ENCODE measurements at places on chromosomes 1 and 21.

DNA sequence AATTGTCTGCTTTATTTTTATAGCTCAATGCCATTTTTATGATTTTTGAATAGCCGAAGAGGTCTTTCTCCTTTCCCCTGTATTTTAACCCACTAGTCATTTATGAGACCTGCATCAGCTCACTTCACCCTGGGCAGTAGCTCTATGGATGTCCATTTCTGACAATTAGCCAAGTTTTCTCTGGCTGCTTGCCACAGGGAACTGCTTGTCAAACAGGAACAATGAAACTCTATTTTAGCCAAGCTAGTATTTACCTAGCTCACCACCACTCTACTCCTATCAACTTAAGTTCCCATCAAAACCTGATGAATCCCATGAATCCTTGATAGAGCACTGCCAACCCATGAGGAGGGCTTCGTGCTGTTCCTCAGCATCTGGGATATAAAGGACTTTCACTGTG is 406.7 kb downstream of the RWDD3 start:
- no peak for DNase-seq

GRCh38 chr1:81547912-81548303 is 252.8 kb upstream of the ADGRL2 start:
- DNase-seq, result no peak

GRCh38 chr1:116571215-116571919 is 541 bp upstream of the CD58 start:
- no peak for DNase-seq

DNA sequence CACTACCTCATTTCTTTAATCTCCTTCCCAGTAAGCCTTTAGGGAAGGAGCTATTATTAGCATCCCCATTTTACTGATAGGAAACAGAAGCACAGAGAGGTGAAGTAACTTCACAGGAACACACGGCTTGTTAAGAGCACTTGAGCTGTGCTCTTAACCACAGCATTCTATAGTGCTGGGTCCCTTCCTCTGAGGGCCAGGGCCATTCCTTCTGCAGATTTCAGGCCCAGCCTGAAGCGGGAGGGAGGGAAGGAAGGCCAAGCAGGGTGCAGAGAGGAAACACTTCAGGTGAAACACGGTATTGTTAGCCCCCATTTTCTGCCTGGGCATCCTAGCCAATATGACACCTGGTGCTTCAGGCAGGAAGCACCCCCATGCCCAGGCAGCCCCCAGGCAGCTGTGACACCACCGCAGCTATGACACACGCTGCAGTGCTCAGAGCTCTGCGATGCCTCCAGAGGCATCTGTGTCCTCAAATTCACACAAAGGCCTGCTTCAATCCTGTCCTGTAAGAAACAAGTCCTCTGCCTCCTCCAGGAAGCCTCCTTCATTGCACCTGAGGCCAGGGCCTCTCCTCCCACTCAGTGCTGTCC is 4.5 kb upstream of the EXTL1 start:
- no peak for DNase-seq

- DNase-seq, result no peak
Observed at GRCh38 chr1:8213136-8213535, 104.8 kb upstream of the SLC45A1 start.

DNA sequence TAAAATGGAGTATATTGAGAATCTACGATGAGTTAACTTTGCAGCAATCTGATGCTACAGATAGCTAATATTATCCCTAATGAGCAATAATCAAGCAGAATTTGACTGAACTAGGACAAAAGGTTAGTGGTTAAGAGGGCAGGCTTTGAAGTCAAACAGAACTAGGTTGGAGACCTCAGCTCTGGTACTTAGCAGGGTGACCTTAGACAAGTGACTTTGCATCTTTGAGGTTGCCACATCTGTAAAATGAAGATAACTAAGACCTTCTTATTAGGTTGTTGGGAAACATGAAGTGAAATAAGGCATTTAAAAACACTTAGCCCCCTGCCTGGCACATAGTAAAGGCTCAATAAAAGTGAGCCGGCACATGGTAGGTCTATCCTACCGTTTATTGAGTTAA is 4.3 kb upstream of the FUCA1 start:
- DNase-seq, result no peak

- no peak for DNase-seq
Observed at GRCh38 chr21:33443194-33443593, 36.6 kb downstream of the TMEM50B start.

- no peak for DNase-seq
Observed at GRCh38 chr1:111600886-111601386, 18.7 kb upstream of the RAP1A start.

DNA sequence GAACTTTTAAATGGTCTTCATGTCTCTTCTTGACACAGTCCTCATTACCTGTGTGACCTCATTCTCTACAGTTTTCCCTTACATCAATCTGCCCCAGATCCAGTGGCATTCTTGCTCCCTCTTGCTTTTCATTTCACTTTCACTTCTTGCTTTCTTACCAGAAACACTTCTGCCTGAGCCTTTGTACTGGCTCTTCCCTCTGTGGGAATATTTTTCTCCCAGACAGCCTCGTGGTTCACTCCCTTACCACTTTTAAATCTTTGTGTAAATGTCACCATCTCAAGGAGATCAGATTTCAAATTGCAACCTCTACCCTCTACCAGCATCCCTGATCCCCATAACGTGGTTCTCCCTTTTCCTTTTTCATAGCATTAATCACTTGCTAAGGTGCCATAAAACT is 73.2 kb downstream of the DISC1 start:
- no peak for DNase-seq

GRCh38 chr1:107076841-107077240 is 20.4 kb downstream of the PRMT6 start:
- DNase-seq, result no peak

GRCh38 chr1:149844101-149844500 is 55.3 kb upstream of the BOLA1 start:
- no peak for DNase-seq

- DNase-seq, result no peak
Observed at GRCh38 chr1:228171221-228171891, 5.8 kb downstream of the IBA57 start.

DNA sequence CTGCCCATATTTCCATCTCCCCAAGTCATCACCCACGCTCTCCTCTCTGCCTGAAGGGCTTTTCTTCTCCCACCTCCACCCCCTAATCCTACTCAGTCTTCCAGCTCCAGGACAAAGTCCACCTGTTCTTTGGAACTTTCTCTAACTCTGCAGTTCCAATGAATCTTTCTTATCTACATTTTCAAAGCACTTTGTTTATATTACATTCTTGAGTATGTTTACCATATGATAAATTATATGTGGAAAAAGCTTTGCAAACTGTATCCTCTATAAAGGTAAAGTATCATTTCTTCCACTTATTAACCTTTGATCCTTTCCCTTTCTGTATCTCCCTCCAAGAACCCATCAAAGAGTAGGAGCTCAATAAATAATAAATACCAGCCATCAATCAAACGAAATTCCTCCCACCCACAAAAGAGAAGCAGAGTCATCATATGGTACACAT is 39.7 kb downstream of the TTC13 start:
- DNase-seq, result no peak

DNA sequence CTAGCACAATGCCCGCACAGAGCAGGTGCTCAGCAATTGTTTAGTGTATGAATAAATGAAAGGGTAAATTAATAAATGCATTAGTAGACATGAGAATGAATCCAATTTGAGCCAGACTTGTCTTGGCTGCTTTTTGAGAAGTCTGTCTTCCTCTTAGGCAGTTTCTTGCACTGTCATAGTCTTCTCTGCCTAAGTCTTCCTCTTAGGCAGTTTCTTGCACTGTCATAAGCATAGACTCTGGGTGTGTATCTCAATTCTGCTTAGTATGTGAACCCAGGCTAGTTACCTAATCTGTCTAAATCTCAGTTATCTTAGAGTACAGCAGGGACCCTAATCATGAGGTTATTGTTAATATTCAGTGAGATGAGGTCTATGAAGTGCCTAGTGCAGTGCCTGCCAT is 27.2 kb downstream of the NHLH2 start:
- no peak for DNase-seq

- no peak for DNase-seq
Observed at GRCh38 chr1:14334336-14335176, 263.9 kb upstream of the KAZN start.

- no peak for DNase-seq
Observed at GRCh38 chr1:41847733-41848132, 71.0 kb downstream of the HIVEP3 start.

- no peak for DNase-seq
Observed at GRCh38 chr1:195886000-195886399, 722.2 kb downstream of the KCNT2 start.

DNA sequence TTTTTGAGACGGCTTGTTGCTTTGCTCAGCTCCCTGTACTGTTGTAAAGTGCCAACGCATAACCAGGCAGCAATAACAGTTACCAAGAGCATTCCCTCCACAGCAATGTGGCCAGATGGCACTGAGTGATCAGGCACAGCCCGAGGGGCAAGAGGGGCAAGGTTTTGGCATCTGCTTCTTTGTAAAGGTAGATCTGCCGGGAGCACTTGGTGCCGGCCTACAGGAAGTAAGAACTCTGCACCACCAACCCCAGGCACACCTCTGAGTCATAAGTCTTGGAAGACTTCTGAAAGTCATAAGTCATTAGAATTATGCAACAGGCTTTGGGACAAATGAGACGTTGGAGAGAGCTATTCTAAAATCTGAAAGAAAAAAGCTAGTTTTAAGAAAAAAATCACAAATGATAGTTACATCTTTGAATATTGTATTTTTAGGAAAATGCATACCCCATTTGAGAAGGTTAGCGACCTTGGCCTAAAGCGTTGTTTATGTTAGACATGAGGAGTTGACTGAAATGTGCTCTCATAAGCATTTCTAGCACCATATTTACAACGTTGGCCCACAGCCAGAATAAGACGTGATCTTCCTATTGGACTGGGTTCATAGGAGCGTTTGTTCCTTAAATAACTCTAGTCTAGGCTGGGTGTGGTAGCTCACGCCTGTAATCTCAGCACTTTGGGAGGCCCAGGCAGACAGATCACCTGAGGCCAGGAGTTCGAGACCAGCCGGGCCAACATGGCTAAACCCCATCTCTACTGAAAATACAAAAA is 37.7 kb upstream of the MAP10 start:
- peak; percentile 82 for DNase-seq

DNA sequence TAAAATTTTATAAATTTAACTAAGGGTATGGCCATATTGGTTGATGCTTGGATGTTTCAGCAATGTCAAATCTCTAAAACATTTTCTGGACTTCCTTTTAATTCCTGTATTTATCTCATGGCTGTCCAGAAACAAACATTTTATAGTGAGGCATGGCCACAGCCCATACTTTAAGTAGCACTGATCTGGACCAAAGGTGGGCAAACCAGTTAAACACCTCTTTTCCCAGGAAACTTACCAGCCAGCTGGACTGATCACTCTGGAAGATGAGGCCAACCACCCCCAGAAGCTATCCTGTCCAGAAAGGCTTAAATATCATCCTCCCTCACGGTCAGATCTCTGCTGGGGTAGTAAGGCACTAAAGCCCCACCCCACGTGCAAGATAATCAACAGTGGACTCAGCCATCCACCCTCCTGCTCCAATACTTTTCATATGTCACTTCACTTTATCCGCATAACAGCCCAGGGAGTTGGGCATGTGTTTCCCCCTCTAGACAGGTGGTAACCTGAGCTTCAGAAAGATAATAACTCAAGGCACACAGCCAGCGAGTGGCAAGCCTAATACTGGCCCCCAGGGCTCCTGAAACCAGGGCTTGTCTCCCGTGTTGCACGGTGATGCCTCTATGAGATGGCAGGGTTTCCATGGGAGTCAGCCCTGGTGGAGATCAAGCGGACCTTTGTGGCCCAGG is 120.5 kb upstream of the NGF start:
- no peak for DNase-seq

GRCh38 chr21:38857152-38857825 is 51.6 kb downstream of the ETS2 start:
- DNase-seq, result no peak

GRCh38 chr1:179081687-179082332 is at the start of gene TOR3A:
TOR3A (plus strand) TSS chr1:179082070; CDS start chr1:179082129, 59 bp downstream.
- DNase-seq, result peak; percentile 96
